Omental fat pad (tissue), 4 donors: ENCODE measurements at places on chromosomes 7 and 10. TPM values are rescaled to one million over a fixed set of nuclear protein-coding genes. Genes with fewer than 3 reads are reported as not detected.

DNA sequence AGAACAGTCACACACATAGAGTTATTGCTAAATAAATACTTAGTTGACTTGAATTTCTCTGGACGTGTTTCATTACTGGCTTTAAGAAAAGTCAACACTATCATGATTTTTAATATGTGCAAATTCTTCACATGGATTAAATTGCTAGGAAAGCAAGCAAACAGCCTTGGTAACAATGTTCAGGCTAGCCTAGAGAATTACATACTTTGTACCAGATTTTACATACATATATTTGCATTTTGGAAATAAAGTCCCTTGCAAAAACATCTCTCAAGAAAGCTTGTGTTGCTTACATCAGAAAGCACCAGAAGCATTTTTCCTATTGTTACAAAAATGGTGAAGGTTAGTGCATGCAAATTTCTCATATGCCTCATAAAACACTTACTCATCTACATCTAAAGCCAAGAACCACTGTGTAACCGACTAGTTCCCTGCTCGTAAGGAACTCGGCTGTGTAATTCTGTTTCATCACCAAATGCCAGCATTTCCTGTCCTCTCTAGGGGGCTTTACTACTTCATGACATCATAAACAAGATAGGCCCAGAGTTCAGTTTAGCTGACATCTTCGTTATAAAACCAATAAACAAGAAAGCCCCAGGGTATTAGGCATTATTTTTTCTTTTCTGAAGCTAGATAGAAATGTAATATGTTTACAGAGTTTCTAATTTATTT, 87.8 kb downstream of the CFAP58 start:
- DNase-seq, result no peak

- DNase-seq, result no peak
Observed at GRCh38 chr7:121076350-121077164, 88.0 kb downstream of the CPED1 start.

DNA sequence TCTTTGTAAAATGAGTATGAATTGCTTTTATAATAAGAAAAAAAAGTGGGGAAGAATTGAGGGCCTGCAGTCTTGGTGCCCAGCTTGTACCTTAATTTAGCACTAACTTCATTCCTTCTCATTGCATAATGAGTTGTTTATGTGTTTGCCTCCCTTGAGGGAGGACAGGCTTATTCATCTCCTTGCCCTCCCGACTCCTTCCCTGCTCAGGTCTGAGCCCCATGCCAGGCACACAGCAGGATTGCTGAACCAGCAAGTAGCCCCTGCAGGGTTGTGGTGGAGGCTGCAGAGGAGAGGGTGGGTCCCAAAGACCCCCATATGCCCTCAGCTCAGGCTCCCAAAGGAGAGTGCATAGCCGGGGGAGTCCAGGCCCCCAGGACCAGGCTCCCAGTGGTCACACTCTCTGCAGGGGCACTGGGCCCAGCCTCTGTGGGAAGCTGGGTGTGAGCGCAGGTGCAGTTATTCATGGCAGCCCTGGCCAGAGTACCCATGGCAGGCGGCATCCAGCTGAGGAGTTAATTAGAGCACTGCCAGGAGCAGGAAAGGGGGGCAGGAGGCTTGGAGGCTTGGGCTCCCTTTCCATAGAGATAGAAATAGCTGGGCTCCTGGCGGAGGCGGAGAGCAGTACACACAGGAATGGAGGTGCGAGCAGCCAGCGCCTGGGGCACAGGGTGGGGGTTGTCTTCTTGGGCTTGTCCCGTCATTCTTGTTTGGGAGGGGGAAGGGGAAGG, 28.2 kb upstream of the GOLGA7B start:
- DNase-seq, result no peak

SEMA3D gene
- 5.2 TPM for total RNA-seq

- no peak for DNase-seq
Observed at GRCh38 chr7:55246171-55246570, 119.0 kb upstream of the LANCL2 start.

DNA sequence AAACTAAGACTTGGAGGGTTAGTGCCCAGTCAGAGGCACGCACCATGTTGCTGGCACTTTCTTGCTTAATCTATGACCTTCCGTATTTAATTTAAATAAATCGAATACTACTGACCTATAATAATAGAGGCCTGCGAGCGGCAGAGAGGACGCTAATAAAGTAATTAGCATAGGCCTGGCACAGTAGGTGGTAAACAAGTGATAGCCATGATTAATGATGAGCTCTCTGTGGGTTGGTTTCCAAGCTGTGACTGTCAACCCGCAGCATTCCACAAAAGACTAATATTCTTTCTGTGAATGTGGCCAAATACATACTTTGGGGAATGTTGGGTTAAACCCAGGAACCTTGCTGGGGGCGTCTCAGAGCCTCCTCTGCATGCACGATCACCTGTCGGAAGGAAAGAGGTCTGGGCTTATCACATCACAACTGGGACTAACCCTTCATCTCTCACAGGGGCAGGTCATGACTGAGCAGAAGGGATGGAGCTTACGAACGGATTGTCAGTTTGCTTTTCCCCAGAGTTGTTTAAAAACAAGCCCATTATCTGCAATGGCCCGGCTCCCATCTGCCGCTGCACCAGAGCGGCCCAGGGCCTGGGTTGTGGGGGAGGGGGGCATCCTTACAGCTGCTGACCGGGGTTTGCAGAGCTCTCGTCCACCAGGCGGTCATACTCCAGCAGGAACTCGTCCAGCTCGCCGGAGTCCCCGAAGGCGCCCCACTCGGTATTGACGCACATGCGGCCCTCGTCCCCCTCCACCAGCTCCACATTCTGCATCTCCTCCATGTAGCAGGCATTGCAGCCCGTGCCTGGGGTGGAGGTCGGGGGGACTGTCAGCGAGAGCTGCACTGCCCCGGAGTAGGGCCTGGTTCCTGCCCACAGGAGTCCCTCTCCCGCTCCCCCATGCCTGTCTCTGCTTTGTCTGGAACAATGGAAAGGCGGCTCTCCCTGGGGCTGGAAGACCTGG, 6.2 kb upstream of the MYL7 start:
- peak; percentile 16 for DNase-seq

DNA sequence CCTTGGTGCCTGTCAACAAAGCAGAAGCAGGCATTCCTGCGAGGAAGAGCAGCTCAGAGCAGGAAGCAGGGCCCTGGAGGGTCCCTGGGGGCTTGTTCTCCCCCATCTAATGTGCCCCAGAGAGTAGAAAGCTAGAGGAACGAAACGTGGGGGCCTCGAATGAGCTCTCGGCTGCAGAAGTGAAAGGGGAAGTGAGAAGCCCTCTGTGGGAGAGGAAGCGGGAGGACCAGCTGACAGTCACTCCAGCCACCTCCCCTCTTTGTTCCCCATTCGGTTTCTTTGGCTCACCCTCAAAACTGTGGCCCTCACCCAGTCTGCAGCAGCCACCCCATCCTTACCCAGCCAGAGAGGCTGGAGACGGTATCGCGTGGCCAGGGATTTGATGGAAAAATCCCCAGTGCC, 25.0 kb downstream of the C10orf105 start:
- DNase-seq, result no peak

GRCh38 chr10:48602401-48603135, 2.3 kb downstream of the ARHGAP22 start:
- no peak for DNase-seq

DNA sequence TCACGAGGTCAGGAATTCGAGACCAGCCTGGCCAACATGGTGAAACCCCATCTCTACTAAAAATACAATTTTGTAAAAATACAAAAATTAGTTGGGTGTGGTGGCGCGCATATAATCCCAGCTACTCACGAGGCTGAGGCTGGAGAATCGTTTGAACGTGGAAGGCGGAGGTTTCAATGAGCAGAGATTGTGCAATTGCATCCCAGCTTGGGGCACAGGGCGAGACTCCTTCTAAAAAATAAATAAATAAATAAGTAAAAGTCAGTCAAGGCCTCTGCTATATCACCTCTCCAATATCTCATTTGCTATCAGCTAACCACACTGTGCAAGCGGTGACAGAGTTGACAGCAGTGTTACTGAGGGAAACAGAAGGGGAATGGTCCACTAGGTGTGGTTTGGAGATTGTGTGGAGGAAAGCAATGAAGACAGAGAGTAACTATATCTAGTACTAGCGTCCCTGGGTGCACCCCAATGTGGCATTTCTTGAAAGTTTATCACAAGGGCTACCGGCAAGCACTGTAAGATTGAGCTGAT, 20.9 kb upstream of the NFE2L3 start:
- no peak for DNase-seq

- DNase-seq, result no peak
Observed at GRCh38 chr10:92024700-92025099, 101.1 kb downstream of the BTAF1 start.

DNA sequence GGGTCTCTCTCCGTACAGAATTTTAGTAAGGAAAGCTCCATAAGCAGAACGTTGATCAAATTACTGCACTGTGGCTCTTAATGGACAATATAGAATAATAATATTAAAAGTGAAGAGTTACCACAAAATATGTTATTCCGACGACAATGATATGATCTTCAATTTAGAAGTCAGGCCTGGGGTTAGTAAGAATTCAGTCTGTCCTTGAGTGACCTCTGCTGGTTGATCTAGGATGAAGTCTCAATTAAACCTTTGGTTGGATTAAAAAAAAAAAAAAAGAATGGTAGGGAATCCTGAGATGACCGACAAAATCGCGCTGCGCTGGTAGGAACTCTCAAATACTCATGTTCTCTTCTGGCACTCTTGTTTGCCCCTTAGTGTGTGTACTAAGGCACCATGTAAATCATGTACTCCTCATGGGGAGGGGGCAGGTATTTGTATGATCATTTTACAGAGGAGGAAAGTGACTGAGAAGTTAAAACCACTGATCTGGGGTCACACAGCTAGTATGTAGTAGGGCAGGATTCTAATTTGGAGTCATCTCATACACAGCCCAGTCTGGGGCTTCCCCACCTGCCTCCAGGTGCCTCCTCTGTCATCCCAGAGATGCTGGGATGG, 161.3 kb upstream of the NPVF start:
- no peak for DNase-seq

AKR1E2 gene
- total RNA-seq, result 26.8 TPM

GRCh38 chr10:68470300-68470699, 1.5 kb downstream of the DNA2 start:
- no peak for DNase-seq

DNA sequence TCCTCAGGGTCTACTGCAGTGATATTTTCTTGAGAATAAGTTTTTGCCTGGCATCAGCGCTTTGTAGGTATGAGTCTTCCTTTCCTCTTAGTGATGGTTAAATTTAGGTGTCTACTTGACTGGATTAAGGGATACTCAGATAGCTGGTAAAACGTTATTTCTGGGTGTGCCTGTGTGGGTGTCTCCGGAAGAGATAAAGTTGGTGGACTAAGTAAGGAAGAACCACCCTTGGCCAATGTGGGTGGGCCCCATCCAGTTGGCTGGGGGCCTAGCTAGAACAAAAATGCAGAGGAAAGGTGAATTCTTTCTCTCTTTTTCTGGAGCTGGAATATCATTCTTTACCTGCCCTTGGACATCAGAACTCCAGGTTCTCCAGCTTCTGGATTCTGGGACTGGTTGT, 138.8 kb downstream of the ADCYAP1R1 start:
- DNase-seq, result no peak

GRCh38 chr7:129568240-129568639, 43.3 kb upstream of the NRF1 start:
- no peak for DNase-seq
